NCI-H2171 (cell line): ENCODE measurements at places on chromosomes 4 and X.

- DNase-seq: no peak
Measured at GRCh38 chrX:41066391-41066790, 18.9 kb upstream of the USP9X start.

DNA sequence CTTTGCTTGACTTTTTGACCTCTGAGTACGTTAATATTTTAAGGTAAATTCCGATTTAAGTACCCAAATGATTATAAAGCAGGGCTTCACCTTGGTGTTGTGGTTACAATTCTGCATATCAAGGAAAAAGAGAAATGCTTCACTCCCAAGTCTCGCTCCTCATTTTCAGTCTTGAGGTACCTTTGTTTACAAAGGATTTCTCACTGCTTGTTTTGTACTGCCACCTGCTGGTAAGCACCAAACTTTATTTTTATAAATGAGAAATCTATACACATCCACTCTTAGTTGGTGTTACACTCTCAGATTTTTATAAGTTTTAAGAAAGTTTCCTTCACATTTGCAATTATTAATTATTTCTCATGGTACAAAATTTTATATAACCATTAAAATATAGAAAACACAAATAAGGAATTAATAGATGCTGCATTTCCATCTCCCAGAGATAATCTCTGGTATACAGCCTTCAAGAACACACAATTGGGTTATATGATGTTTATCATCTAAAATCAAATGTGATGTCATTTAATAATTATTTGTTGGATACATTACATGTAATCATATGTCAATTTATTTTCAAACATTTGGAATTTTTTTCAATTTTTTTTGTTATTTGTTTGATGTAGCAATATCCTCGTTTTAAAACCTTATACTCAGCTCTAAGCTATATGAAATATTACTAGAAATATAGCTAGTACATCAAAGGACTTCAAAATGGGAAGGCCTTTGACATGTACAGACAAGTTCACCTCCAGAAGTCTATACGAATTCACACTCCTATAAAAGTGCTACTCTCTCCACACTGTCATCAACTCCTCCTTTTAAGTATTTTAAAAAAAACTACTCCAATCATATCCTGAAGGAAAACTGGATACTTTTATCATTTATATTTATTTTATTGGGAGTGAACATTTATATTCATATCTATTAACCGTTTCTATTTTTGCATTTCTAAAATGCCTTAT, 179.9 kb downstream of the KCNIP4 start:
- no peak for DNase-seq

GRCh38 chr4:151407466-151408379, 1.3 kb upstream of the FHIP1A start:
- DNase-seq: no peak

DNA sequence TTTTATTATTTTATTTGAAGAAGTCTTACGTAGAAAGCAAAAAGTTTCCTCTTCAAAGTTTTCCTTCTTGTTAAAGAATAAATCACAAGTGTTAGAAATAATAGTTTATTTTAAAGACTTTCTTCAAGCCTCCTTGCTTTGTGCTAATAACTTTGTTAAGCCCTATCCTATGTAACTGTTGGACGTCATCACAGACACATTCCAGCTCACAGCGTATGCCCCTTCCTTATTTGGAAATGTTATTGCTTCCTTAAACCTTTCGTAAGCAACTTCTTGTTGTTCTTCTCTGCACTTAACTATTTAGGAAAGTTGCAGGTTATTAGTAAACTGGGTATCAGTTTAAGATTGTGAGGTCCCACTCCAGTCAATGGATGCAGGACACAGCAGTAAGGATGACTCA, 7.6 kb upstream of the SRD5A3 start:
- DNase-seq: no peak

- DNase-seq: peak; percentile 1
Measured at GRCh38 chr4:150411520-150411919, 170.4 kb upstream of the MAB21L2 start.

GRCh38 chr4:148015058-148015457, 283.2 kb downstream of the ARHGAP10 start:
- DNase-seq: no peak

DNA sequence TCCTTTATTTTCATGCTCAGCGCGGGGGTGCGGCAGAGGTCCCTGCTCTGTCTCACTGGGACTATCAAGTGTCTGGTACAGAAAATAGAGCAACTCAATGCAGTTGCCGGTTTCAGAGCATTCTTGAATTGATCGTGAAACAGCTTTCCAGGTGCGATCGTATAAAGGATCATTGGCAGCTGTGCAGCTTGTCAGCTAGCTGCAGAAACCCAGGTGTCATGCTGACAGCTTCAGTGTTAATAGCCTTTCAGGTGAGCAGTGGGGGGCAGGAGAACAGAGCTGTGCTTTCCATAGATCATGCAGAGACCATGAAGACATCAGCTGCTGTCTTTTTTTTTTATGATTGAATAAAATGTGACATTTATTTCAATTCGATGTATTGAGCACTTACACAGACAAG, 583.9 kb downstream of the NLGN4X start:
- DNase-seq: no peak

DNA sequence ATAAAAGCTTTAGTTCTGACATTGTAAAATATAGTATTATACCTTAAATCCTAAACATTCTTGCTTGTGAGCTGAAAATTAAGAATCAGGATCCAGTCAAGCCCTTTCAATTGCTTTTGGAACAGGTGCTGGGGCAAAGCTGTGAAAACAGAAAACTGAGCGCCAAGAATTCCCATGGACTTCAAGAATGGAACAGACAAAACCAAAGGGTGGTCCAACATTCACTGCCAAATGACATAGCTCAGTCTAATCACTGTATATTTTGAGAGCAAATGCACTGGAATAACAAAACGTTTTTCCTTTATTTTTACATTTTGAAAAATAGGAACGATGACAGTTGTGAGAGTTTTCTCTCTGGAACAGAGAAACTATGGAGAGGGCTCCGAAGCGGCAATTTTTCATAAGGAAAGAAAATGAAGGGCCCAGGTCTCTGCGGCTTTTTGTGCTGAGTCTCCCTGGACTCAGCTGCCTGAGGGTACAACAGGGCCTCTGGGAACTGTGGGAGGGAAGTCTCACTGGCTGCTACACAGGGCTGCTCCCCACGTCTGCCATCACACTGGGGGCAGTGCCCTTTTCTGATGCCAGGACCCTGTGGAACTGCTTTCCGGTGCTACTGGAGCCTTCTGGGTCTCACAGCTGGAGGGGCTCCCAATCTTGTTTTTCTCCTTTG, 56.0 kb upstream of the BMPR1B start:
- no peak for DNase-seq

DNA sequence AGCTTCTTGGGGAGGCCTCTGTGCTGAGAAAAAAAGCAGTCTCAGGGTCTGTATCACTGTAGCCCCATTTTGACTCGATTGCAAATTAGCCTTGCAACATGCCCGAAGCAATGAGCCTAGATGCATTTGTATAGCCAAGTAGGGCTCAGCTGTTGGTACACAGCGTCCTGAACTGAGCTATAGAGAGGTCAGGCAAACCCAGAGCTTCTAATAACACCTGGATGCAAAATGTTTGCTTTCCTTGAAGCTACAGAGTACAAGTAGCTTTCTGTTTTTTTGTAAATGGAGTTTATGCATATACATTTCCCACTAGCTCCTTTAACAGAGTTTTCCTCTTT, 87.8 kb downstream of the PLAC1 start:
- no peak for DNase-seq
